ENCODE measurements at places on chromosomes 3 and 15.

- no peak for DNase-seq
Measured at GRCh38 chr3:128195802-128196201, 42.5 kb downstream of the EEFSEC start.

- no peak for DNase-seq
Measured at GRCh38 chr15:80777137-80777536, 2.0 kb upstream of the CEMIP start.

- no peak for DNase-seq
Measured at GRCh38 chr15:83919319-83919830, 265.5 kb downstream of the ADAMTSL3 start.

- no peak for DNase-seq
Measured at GRCh38 chr3:74862476-74862875, 248.0 kb upstream of the CNTN3 start.

DNA sequence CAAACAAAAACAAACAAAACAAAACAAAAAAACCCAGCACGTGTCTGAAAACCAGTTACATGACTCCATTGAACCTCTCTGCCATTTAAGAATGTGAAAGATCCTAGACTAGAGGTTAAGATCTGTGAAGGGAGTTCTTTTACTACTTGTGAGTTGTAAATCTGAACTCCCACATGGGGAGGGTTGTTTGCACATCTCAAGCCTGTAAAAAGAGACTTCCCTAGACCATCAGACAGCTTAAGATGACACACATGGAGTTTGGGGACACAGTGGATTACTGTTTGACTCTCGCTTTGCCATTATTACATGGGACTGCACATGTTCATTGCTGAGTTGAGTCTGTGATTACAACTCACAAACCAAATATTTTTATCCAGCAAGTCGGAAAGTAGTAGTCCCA, 171.5 kb downstream of the SLC9A9 start:
- no peak for DNase-seq

GRCh38 chr15:78018445-78018844, 59.1 kb downstream of the TBC1D2B start:
- DNase-seq: no peak

DNA sequence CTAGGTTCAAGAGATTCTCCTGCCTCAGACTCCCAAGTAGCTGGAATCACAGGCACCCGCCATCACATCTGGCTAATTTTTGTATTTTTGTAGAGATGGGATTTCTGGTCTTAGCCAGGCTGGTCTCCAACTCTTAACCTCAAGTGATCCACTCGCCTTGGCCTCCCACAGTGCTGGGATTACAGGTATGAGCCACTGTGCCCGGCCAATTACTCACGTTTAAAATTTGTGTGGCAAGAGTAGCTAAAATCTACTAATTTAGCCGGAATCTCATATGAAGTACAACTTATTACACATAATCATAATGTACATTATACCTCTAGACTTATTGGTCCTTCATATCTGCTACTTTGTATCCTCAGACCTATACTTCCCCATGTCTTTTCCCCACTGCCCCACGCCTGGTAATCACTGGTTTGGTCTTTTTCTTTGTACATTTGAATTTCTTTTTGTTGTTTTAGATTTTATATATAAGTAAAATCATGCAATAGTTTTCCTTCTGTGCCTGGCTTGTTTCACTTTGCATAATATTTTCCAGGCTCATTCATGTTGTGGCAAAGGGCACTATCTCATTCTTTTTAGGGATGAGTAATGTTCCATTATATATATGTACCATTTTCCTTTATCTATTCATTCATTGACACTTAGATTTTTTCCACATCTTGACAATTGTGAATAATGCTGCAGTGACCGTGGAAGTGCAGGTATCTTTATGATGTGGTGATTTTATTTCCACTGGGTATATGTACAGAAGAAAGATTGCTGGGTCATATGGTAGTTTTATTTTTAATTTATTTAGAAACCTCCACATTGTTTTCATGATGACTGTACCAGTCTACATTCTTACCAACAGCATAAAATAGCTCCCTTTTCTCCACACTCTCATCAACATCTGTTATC, 605.0 kb upstream of the CBLB start:
- DNase-seq: no peak

DNA sequence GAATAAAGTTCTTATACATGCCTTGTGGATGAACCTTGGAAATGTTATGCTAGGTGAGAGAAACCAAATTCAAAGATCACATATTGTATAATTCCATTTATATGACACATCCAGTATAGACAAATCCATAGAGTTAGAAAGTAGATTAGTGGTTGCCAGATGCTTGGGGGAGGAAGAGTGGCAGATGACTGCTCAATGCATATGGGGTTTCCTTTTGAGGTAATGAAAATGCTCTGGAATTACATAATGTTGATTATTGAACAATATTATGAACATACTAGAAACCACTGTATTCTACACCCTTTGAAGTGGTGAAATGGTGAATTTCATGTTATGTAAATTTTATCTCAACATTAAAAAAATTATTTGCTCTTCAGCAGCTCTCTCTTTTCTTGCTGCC, 100.8 kb downstream of the DHX36 start:
- no peak for DNase-seq

GRCh38 chr15:91223863-91224262, 123.8 kb downstream of the SV2B start:
- no peak for DNase-seq

DNA sequence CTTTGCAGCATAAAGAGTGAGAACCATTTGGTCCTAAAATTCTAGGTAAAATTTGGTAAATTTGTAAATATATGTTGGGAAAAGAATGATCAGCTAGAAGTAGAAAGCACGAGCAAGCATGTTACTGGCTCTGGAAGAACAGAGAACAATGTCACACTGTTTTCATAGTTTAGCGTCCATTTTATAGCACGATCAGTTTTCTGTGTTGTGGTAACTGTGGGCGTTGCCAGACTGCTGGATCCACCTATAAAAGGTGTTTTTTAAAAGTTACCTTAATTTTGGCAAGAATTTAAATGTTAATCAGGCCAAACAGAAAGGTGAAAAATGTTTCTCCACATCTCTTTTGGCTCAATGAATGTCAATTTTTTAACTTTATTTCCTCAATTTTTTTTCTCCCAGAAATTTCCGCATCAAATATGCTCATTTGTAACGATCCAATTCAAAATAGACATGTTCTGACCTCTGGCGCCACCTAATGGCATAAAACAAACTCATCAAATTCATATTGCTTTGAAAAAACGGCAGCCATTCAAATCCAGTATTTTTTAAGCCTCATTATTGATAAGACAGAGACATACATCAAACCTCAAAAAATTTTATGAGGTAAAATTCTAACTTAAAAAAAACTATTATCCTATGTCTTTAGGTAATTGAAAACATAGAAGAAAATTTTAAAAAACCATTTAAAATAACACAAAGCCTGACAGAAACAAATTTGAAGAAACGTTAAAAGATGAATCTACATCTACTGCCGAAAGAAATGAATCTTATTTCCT, 5.5 kb upstream of the GP5 start:
- DNase-seq: no peak

DNA sequence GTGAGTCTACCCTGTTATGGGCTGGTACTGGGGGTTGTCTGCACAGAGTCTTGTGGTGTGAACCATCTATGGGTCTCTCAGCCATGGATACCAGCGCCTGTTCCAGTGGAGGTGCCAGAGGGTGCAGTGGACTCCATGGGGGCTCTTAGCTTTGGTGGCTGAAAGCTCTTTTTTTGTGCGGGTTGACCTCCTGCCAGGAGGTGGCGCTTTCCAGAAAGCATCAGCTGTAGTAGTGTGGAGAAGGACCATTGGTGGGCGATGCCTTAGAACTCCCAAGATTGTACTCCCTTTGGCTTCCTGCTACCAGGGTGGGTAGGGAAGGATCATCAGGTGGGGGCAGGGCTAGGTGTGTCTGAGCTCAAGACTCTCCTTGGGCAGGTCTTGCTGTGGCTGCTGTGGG, 602.6 kb downstream of the RSL24D1 start:
- DNase-seq: no peak

- DNase-seq: peak; percentile 86
Measured at GRCh38 chr15:70101459-70102113, 3.9 kb upstream of the TLE3 start.

DNA sequence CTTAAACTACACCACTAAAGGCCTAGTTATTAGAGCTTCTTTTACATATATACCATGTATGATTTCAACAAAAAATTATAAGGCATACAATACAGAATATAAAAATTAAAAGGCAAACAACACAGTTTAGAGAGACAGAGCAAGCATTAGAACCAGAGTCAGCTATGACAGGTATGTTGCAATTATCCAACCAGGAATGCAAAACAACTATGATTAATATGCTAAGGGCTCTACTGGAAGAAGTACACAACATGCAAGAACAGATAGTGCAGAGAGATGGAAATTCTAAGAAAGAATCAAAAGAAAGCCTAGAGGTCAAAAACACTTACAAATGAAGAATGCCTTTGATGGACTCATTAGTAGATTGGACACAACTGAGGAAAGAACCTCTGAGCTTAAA, 39.6 kb downstream of the CCDC54 start:
- DNase-seq: no peak

DNA sequence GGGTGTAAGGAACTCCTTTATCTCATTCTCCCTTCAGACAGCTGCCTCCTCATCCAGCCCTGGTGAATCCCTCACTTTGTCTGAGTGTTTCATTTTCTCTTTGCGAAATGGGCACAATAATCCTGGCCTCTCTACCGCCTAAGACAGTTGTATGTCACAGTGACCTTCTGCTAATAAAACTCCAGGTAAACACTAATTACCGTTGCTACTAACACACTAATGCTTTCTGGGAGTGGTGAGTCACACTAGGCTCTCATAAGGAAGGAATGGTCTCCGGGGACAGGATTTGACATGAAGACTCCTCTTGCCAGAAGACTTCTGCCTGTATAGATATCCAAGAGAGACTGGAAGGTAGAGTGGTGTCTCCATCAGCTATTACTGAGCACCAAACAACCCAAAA, 71.7 kb upstream of the SNRK start:
- peak; percentile 81 for DNase-seq

DNA sequence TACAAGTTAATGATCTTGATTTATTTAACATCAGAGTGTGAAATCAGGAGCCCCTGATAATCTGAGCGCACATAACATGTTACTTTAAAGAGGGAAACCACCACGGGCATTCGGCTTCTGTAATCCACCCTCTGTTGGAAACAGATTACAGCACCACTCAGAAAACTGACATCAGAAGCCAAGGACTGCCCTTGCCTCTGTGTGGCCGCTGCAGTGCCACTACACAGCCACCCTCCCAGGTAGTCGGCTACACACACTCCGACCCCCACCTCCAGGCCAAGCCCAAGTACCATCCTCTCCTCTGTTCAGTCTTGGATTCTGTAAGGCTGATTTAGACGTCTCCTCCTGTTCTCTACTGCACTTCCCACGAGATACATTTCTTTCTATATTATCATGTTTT, 251.7 kb downstream of the GABRB3 start:
- DNase-seq: no peak

GRCh38 chr15:98668566-98669308, 20.4 kb downstream of the IGF1R start:
- no peak for DNase-seq
